ENCODE measurements at places on chromosomes 7 and 10.
A peak's percentile ranks its signal among the peaks of the same experiment; 100 is the strongest.

DNA sequence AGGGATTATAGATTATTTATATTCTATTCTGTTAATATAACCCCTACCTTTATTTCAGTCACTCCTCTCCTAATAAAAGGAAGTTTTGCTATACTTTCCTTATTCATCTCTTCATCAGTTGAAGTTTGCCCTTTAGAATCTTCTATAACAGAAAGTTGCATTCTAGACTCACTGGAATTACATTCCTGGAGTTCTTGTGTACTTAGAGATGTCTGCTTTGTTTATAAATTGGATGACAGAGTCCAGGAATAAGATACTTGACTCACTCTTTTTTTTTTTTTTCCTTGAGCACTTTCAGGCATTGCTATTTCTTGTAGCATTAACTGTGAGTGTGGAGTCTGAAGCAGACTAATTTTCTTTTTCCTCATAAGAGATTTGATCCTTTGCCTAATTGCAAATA is 640.8 kb downstream of the XPNPEP1 start:
- DNase-seq: no peak

GRCh38 chr10:89414146-89414878 is at the start of gene IFIT5:
Gene IFIT5, plus strand, starts transcription at chr10:89414568. Its CDS starts 231 bp downstream, at chr10:89414799.
- peak; percentile 82 for DNase-seq

DNA sequence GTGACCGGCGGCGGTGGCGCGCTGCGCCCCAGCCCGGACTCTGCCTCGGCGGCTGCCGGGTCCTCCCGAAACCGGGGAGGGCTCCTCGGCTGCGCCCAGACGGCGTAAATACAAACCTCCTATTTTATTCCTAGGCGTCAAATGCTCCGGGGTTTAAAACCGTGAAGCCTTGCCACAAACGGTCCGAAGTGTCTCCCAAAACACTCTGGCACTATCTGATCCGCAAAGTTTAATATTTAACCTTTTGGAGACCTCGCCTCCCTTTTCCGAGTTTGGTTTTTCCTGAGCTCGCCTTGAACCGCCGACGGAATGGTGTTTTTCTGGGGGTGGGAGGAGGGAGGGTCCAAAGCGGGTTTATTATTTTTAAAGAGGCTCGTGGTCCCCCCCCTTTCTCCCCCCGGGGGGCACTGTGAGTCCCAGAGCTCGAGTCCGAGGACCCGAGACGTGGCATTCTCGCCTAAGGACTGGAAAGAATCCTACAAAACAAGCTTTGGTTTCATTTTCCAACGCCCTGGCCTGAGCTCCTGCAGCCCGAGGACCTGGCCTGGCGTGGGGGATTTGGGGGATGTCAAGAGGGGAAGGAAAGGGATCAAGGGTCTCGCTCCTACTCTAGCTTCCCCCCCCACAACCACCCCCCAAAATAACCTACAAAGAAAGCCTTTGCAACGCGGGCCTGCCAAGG is 1.8 kb downstream of the TNRC18 start:
- peak; percentile 81 for DNase-seq

GRCh38 chr7:137886281-137886680 is 39.5 kb upstream of the DGKI start:
- no peak for DNase-seq

- DNase-seq: no peak
Observed at GRCh38 chr10:105192861-105193260, 551.8 kb downstream of the SORCS3 start.

DNA sequence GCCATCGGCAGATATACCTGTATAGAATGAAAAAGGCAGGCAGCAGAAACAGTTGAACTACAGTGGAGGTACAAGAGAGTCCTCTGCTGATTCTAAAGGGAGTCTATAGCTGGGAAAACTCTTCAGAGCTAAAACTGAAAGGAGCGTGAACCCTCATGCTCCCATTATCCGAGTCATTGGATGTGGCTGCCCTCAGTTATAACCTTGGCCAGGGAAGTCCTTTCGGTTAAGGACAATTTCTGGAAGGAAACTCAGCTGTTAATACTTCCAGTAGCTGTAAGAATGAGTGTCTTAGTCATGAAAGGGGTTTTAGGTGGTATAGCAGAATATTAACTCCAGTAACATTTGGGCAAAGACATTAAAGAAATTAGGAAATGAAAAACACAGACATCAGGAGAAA is 14.6 kb upstream of the GNAT3 start:
- DNase-seq: no peak

GRCh38 chr10:31219306-31219705 is 99.7 kb upstream of the ZEB1 start:
- DNase-seq: no peak

DNA sequence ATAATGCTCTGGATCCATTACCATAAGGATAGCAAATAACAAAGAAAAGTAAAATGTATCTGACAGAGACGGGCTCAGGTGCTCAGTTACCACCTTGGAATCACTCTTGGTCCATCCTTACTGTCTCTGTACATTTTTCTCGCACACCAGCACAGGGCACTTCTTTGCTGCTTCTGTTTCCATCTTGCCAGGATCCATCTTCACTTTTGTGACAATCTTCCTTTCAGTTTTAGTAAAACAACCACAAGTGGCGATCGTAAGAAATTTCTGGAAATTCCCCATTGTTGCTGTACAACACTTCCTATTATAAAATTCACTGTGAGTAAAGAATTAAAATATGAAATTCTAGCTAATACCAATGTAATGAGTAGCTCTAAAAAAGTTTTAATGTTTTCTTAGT is 695.5 kb downstream of the GRM8 start:
- DNase-seq: no peak

- DNase-seq: peak; percentile 73
Observed at GRCh38 chr10:50605269-50605950, 18.3 kb downstream of the SGMS1 start.
